ENCODE measurements at places on chromosomes 12 and 14.

DNA sequence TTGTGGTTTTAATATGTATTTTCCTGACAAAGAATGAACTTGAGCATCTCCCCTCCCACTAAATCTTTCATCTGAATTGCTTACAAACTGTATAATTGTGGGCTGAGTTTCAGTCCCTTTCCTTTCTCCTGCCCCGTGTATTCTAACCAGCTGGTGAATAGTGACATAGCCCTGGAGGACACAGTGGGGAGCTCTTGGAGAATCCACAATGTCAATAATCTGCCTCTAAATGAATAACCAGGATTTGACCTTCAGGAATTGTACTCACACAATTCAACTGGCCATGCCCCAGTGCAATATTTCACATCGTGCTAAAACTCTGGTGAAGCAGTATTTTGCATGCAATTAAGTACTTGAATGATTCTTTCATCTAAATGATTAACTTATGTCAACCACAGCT is 177.2 kb downstream of the C12orf42 start:
- DNase-seq: no peak

- no peak for DNase-seq
Observed at GRCh38 chr14:50999726-51000125, 55.4 kb upstream of the PYGL start.

DNA sequence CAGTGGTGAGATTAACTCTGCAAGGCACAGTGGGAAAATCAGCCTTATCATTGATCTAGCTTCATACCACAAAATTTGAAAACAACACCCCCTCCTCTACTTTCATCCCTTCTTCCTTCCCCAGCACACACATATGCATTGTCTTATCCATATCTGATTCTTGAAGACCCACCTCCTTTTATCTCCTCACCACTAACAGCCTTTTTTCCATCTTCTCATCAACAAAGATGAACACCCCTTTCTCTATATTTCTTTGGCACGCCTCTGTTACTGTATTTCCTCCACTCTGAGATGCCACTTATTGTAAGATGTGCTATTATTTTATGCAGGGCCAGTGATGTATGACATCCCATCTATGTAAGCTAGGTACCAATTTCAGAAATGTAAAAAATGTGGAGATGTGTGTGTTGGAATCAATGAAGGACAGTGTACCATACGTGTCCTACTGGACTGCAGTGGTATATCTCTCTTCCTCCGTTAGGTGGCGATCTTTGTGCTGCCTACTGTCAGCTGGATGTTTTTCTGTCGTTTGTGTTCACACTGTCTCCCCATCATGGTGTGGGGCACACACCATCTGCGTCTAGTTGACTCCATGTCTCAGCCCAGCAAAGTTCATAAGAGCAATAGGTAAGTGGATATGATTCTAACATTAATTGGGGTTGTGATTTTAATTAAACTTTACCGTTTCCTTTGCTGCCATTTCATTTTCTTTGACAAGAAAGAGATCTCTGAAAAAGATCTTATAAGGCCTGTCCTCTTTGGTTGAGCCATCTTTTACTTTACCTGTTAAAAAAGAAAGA is 24.0 kb downstream of the CCDC38 start:
- DNase-seq: peak; percentile 9

DNA sequence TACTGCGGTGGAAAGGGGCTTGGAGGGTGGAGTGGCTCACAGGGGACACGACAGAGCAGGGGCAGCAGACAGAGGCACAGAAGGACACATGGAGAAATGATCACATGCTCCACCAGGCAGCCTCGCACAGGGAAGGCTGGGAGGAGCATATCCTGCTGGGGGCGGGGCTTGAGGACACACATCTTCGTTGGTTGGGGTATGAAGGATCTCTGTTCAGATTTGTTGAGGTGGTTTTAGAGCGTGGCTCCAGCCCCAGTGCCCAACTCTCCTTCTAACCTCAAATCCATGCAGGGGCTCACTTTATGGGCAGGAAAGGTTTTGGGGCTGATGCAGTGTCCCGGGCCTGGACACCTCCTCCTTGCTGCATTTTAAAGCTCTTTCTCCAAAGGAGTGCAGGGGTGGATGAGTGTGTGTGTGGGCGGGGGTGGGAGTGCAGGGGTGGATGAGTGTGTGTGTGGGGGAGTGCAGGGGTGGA is 733 bp upstream of the P3H3 start:
- no peak for DNase-seq

- no peak for DNase-seq
Observed at GRCh38 chr12:71475280-71475679, 35.7 kb downstream of the LGR5 start.

DNA sequence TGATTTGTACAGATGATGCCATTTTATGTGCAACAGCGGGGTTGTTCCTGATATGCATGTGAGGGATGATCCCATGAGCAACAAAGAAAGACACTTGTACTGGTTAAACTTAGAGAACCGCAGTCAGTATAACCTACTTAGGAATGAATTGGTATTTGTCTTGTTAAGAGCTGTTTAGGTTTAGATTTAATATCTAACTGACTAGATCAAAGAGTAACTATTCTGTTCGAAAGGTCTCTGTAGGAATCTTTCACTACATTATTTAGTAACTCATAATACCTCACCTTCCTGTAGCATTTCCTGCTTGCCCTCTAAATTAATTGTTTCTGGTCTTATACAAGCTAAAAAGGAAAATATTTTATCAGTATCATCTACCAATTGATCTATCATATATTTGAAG is 350.4 kb downstream of the TRHDE start:
- DNase-seq: no peak

GRCh38 chr12:13194401-13195110 is 2.0 kb upstream of the EMP1 start:
- DNase-seq: peak; percentile 49

GRCh38 chr12:78187741-78188140 is 357.0 kb downstream of the NAV3 start:
- no peak for DNase-seq

- DNase-seq: no peak
Observed at GRCh38 chr12:132392389-132393244, 63.2 kb upstream of the GALNT9 start.

GRCh38 chr12:95882080-95882479 is 23.3 kb downstream of the SNRPF start:
- no peak for DNase-seq

DNA sequence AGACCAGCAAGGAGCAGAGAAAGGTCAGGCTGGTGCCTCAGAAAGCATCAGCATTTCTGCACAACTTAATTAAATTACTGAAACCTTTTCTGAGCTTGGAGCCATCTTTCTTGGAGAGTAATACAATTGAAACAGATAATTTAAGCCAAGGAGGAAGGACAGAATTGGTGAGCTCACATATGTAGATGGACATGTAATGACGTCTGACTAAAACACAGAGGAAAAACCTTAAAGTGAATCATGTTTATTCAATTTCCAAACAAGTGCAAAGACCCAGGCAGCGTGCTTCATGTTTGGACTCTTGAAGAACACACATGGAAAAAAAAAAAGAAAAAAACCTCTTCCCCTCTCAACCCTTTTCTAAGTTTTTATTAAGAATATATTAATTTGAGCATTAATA is 19.0 kb downstream of the SUSD6 start:
- no peak for DNase-seq

GRCh38 chr12:46490635-46491034 is 118.1 kb upstream of the SLC38A2 start:
- no peak for DNase-seq

DNA sequence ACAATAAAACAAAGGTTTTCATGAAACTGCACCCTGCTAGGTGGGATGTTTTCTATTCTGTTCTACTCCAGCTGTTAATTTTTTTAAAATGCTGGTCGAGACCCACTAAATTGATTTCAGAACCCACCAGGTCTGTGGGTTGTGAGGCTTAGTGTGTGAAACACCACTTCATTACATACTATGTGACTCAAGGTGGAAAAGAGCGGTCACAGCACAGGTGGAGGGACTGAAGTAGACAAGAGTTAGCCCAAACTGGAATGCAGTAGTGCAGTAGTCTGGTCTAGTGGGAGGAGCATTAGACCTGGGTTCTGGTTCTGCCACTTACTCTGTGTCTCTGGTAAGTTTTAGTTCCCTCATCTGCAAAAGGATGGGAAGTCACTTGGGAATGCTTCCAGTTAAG is 12.2 kb downstream of the DDX55 start:
- no peak for DNase-seq

DNA sequence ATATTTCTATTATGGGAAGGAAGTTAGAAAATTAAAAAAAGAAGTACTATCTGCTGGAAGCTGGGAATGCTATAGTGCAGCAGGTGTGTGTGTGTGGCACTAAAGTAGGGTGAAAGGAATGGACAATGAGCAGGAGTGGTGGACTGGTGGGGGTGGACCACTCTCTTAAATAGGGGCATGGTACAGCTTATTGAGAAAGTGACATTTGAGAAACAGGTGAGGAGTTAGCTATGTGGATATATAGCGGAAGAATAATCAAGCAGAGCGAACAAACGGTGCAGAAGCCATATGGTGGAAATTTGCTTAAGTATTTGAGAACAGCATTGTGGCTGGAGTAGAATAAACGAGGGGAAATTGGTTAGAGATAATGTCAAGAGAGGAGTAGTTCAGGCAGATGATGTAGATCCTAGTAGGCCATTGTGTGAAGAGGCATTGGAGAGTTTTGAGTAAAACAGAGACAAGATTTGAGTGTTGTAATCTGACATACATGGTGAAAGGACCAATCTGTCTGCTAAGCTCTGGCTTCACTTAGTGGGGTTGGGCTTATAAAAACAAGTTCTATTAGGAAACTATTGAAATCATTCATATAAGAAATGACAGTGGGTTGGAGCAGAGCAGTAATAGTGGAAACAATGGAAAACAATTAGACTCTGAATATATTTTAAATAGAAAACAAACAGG is 149.2 kb upstream of the SYT10 start:
- DNase-seq: no peak

GRCh38 chr14:26124896-26125438 is 472.9 kb downstream of the NOVA1 start:
- DNase-seq: no peak

- DNase-seq: no peak
Observed at GRCh38 chr12:124734224-124734788, 129.4 kb downstream of the SCARB1 start.

- DNase-seq: no peak
Observed at GRCh38 chr14:92164958-92165357, 43.2 kb downstream of the CPSF2 start.

- no peak for DNase-seq
Observed at GRCh38 chr12:9388379-9388778, 180.2 kb upstream of the PZP start.

- DNase-seq: no peak
Observed at GRCh38 chr12:118150625-118151024, 14.7 kb downstream of the PEBP1 start.

- no peak for DNase-seq
Observed at GRCh38 chr12:56141946-56142784, 10.2 kb upstream of the MYL6B start.

- no peak for DNase-seq
Observed at GRCh38 chr12:61758661-61759060, 501.5 kb upstream of the USP15 start.

DNA sequence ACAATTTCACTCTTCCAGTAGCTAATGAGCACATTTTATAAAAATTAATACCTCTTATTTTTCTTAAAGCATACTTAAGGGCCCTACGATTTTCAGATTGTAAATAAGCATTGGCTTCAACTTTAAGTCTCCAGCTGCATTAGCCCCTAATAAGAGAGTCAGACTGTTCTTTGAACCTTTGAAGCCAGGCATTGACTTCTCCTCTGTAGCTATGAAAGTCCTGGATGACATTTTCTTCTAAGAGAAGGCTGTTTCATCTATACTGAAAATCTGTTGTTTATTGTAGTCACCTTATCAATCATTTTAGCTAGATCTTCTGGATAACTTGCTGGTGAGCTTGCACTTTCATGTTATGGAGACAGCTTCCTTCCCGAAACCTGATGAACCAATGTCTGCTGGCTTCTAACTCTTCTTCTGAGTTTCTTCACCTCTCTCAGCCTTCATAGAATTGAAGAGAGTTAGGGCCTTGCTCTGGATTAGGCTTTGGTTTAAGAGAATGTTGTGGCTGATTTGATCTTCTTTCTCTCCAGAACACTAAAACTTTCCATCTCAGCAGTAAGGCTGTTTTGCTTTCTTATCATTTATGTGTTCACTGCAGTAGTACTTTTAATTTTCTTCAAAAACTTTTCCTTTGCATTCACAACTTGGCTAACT is 377.1 kb upstream of the RGS6 start:
- DNase-seq: no peak

DNA sequence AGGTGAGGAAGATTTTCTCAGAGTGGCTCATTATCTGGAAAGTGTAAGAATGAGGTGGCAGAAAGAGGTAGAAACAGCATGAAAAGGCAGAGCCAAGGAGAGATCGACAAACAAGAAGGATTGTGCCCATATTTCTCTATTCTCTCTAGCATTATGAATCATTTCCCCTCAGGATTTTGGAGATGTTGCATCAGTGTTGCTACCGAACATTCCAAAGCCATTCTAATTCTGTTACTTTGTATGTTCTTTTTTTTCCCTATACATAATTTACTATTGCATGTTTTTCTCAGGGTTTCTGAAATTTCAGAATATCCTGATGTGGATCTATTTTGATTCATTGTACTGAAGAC is 61.4 kb downstream of the KICS2 start:
- DNase-seq: peak; percentile 52

DNA sequence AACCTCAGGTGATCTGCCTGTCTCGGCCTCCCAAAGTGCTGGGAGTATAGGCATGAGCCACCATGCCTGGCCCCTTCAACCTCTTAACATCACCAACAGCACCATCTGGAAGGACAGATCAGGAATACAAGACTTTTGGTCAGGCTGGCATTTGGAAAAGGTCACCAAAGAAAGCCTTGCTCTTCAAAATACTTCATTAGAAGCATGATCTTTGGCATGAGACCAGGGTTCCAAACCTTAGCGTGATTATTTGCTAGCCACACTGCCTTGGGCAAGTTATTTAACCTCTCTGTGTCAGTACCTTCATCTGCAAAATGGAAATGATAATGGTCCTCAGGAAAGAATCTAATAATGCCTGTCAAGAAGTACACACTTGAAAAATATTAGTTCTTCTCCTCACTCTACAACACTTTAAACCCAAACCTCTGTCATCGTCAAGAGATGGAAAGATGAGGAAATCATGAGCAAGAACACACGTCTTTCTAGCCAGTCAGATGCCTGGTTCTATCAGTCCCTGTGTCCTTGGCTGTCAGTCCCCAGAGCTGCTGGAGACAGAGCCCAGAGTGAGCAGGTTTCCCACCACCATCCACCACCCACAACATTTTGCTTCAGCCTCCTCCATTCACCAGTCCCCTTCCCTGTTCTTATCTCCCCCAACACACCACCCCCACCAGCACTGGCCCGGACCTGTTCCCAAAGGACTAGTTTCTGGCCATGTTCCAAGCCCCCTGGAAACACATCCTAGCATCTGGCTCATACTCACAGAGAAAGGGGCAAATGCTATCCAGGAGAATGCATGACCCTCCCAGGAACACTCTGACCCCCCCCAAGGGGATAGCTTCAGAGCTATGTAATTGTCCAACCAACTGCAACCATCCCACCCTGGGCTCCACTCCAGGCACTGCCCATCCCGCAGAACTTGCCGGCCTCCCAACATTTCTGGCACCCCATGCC is 2.0 kb downstream of the ADCY6 start:
- no peak for DNase-seq

DNA sequence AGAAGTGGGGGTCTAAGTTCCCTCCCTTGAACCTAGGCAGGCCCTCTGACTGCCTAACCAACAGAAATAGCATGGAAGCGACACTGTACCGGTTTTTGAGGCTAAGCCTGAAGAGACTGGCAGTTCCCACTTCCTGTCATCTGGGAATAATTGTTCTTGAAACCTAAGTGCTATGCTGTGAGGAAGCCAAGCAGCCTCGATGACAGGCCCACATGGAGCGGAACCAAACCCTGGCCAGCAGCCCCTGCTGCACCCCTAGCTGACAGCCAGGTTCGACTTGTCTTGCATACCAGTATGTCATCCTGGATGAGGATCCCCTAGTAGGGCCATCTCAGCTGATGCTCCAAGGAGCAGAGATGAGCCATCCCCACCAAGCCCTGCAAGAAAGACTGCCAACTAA is 6.4 kb upstream of the GPR68 start:
- DNase-seq: no peak
